ENCODE measurements at places on chromosomes 5 and 9.

- DNase-seq = no peak
Observed at GRCh38 chr9:92180669-92181181, 65.5 kb upstream of the SPTLC1 start.

GRCh38 chr9:86648828-86649170 is 294.6 kb upstream of the TUT7 start:
- no peak for DNase-seq

GRCh38 chr5:146641941-146642340 is 126.0 kb upstream of the GPR151 start:
- no peak for DNase-seq

DNA sequence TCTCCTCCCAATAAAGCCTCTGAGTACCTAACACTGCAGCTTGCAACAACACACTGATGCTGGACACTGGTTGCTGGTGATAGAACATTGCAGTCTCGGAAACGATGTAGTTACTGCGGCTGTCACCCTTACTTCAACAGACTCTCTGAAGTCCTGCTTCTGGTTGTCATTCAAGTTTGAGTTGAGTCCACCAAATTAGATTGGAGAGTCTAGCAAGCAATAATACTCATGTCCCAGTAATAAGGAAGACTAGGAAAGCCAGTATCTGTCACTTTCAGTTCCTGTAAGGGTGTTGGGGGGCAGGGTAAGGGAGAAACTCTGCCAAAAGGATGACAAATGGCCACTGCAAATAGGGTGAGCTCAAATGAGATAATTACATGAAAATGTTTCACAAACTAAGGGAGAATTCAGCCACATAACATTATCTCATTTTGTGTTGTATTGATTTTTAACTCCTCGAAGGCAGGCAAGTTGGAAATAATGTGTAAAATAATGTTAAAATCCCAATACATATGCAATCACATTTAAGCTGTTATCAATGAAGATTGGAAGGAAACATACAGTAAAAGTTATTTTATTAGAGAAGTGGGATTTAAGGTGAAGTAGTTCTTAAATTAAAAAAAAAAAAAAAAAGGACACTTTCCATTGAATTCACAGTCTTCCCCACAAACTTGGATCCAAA is 849 bp upstream of the IFT74 start:
- no peak for DNase-seq

DNA sequence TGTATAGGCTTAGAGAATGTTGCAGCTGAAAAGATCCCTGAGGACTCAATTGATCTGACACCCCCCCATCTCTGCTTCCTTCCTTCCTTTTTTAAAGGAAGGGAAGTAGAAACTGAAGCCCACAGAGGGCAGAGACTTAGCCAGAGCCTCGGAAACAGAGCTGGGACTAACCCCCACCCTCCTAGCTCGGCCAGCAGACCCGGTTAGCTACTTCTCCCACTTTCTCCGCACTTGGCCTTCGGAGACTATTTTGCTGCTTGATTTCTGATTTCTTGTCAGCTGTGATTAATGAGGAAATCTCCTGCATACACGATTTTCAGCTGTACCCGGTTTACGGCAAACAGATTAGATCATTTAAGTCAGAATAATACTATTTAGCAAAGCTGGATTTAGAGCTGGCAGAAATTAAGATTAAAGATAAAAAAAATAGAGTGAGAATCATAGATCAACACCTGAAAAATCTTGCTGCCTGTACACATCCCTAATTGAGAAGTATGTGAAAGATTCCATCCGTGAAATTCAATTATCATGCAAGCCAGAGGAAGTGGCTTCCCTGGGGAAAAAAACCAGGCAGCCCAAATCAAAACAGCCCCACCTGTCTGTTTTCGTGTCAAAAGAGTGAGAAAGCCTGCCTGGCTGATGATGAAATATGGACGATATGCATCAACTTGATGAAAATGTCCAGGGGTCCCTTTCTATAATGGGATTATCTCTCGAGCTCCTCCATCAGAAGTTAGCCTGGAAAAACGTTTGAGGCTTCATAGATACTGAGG is 159.5 kb upstream of the SHB start:
- DNase-seq = no peak

- no peak for DNase-seq
Observed at GRCh38 chr5:74465724-74466123, 174.8 kb downstream of the ENC1 start.

- DNase-seq = no peak
Observed at GRCh38 chr5:3033033-3033755, 281.7 kb upstream of the IRX2 start.

GRCh38 chr5:112646139-112646936 is 91.3 kb upstream of the APC start:
- no peak for DNase-seq

DNA sequence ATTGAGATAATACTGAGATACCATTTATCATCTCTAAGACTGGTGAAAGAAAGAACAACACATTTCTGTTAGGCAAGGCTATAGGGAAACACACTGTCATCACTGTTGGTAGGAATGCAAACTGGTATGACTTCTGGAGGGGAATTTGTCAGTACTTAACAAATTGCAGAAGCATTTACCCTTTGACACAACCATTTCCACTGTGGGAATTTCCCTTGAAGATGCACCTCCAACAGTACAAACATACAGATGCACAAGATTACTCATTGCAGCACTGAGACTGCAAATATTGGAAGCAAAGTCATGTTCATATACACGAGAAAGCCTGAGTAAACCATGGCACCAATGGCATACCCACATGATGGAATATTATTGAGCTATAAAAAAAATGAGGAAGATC is 17.6 kb downstream of the GM2A start:
- no peak for DNase-seq

DNA sequence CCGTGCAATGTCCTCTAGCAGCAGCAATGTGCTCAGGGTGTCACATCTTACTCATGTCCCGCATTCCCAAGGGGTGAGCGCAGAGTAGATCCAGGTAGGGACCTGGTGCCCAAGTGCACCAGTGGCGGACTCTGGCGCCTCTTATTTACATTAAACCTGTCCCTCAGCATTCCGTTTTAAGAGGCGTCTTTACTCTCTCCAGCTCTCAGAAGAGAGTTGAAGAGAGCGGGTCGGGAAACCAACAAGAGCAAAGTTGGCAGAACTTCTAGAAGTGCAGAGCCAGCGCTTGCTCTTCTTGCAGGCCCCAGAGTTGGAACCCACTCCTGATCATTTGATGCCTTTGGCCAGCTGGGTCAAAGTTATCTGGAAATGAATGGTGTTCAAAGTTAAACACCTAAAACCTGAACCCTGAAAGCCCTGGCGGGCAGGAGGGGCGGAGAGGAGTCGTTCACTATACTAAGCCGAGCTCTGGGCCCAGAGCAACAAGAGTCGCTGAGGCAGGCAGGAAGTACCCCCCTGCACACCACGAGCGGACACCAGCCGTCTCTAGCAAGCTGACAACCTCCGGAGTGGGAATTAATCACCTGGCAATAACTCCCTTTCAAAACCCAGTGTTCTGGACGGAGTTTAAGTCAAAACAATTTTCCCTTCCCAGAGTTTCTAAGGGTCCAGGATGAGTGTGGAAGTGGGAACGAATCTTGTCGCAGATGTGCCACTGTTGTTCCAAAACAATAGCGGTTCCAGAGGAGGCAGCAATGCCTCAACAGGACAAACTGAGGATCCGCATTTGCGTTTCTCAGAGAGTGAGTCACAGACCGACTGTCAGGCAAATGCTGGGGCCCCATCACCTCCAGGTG is 122.8 kb downstream of the TMEM161B start:
- DNase-seq = no peak

GRCh38 chr5:1111727-1112289 is at the start of gene SLC12A7:
Gene SLC12A7 (minus strand): TSS chr5:1112063. CDS start chr5:1111991, 72 bp downstream.
- peak; percentile 38 for DNase-seq

DNA sequence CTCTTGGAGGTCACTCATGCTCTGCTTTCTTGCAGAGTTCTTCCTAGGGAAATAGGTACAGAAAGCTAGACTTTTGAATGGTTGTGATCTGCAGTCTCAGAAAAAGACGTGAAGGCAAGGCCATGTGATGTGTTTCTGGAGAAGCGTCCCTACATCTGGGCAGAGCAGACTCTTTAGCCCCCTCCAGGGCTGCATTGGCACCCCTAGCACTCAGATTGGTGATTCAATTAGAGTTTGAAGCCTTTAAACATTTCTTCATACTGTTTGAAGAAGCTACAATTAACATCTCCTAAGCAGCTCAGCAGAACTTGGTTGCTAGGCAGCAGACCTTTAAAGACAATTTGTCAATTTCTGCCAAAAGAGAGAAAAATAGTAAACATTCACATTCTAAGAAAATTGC is 21.6 kb downstream of the JADE2 start:
- DNase-seq = no peak

GRCh38 chr5:27876071-27876470 is 837.7 kb upstream of the CDH9 start:
- no peak for DNase-seq

- DNase-seq = no peak
Observed at GRCh38 chr9:117092582-117092981, 322.3 kb downstream of the ASTN2 start.

DNA sequence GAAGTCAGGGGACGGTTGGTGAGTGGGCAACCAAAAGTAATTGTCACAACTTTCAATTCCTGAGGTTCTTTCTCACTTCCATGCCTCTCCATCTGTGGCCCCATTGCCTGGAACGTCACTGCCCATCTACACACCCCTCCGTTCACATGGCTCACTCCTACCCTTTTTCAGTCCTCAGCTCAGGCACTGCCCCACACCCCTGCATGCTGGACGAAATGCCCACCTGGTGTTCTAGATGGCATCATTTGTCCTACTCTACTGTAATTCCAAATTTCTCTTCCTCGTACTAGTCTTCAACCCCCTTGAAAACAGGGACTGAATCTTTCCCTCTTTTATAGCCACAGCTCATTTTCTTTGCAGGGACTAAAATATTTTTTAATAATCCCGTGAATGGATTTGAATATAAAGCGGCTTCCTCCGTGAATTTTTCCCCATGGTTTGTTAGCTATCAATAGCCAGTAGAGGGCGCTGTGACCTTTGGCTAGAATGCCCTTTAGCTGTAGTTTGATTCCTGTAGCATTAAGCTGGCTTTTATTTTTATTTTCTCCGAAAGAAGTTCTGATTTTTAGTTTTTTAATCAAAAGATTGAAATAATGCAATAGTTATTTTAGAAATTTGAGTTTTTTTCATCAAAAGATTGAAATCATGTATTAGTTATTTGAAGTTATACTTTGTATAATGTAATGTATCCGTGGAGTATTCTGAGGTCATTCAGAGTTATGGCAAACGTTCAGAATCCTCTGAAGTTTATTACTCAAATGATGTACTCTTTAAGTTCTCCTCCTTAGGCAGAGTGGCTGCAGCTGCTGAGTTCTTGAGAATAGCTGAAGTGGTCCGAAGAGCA is 232.1 kb downstream of the SH3GL2 start:
- no peak for DNase-seq

DNA sequence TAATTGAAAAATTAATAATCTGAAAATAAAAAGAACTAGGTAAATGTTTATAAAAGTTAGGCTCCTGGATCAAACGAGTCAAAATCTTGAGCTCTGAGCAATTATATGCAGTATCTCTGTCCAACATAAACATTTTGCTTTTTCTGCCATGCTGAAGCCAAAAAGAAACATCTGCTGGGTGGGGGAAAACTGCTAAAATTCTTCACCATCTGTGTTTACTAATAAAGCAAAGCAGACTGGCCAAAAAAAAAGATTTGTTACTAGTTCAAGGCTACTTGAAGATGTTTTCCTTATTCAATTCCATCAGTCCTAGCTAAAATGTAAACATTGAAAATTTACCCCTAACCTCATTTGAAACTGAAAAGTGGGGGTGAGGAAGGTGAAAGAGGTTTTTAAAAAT is 29.7 kb downstream of the GTF3C4 start:
- no peak for DNase-seq

GRCh38 chr9:127817881-127818434 is 15.3 kb downstream of the FPGS start:
- DNase-seq = no peak

DNA sequence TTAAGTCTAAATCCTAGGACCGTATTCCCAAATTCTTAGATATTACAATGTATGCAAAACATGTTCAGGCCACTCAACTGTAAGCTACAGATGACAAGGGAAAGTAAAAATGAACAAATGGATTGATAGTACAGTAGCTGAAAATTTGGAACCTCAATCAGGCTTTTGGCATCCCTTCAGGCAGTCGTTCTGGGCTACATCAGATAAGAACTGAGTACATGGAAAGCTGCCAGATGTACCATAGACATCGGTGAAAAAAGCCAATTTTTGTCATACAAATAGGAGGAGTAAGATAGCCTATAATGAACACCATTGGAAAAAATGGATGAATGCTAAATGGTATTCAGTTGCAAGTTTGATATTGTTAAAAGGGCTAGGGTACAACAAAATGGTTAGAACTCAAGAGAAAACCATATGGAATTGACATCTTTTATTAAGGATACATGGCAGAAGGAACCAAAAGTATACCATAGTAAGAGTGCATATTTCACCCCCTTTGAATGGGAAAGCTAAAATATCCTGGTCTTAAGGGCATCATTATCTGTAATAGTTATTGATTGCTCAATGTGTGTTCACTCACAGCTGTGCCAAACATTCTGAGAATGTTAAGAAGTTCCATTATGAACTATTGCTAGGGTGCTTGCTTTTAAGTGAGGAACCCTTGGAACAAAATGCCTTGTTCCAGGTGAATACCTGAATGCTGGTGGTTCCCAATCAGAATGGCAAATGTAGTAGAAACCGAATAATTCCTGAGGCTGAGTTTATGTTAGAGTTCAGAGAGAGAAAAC is 86.4 kb downstream of the NR3C1 start:
- no peak for DNase-seq

DNA sequence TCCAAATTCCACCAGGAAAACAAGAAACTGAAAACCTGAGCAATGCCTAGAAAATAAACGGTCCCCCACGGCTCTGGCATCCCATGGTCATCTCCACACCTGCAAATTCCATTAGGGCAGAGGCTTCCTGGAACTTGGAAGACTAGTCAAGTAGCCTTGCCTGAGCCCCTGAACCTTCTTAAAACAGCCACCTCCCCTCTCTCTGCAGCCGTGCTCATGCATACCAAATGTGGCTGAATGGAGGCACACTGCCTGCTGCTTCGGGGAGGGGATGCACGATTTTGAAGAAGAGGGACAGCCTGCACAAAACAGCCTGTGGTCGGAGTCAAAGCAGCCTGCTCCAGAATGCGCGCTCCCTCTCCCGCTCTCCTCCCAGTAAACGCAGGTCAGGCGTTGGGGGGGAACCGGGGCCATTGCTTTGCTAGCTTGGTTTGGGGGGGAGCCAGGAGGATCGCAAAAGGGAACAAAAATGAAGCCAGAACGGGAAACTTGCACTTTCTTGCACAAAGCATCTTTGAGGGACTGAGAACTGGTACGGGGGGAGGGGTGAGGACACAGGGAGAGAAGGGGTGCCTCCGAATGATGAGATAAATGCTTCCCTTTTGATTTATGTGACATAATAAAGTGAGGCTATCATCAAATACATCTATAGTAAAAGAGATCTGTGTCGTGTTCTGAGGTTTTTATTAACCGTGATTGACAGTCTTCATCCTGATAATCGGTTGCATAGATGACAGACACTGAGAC is at the start of gene TRPM3:
Gene TRPM3, minus strand, starts transcription at position 347 of the 747 bp plus-strand sequence. Its CDS starts 267 bp downstream, at position 80.
- DNase-seq = no peak

- DNase-seq = no peak
Observed at GRCh38 chr5:154198611-154199230, 8.2 kb downstream of the GALNT10 start.

GRCh38 chr9:36870960-36871359 is 163.1 kb downstream of the PAX5 start:
- DNase-seq = no peak

All from activated CD4-positive, alpha-beta T cell treated with anti-CD3 and anti-CD28 coated beads for 1 hour (primary cell).